ENCODE measurements at places on chromosomes 11 and 22. TPM values are rescaled to one million over a fixed set of nuclear protein-coding genes. Genes with fewer than 3 reads are reported as not detected.

GRCh38 chr22:22210375-22210774 is 34.2 kb upstream of the VPREB1 start:
- DNase-seq = peak; percentile 69

- no peak for DNase-seq
These were observed 15.1 kb upstream of the OAF start for GRCh38 chr11:120195601-120196320.

GRCh38 chr11:102268985-102269470 is 48.3 kb upstream of the BIRC3 start:
- no peak for DNase-seq

DNA sequence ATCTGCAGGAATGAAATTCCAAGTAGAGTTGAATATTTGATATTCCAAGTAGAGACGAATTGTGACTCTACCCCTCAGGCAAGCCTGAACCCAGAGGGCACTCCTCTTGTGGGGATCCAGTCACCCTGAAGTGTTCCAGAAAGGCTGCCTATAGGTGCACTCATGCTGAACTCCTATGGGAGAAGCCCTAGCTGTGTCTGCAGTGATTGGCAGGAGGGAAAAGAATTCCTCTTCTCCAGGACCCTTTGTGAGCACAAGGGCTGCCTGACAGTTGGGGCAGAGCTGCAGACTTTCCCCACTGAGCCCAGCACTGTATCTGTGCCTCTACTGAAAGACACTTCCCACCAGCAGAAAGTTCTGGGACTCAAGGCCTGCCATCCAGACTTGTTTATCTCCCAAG is 35.0 kb downstream of the BBOX1 start:
- no peak for DNase-seq

The NAV2 gene
- 2.6 TPM for total RNA-seq

DNA sequence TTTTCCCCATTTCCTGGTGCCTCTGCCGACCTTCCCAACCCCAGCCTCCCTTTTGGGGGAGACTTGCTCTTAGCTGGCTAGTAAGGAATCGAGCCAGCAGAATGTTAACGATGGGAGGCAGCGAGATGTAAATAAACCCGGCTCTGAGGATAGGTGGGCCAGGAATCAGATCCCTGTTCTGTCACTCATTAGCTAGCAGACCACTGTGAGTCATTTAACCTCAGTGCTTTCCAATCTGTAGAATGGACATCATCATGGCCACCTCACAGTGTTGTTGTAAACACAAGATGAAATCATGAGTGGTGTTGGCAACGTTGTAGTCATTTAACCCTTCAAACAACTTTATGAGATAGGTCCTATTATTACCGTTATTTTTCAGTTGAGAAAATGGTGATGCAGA is 208.6 kb downstream of the KIRREL3 start:
- no peak for DNase-seq

- DNase-seq = peak; percentile 91
These were observed 58.9 kb downstream of the MYEOV start for GRCh38 chr11:69352715-69353319.

GRCh38 chr11:118088531-118088930 is 1.8 kb upstream of the SMIM35 start:
- no peak for DNase-seq

The CD3D gene
- not detected for total RNA-seq

The JAML gene
- not detected for total RNA-seq

DNA sequence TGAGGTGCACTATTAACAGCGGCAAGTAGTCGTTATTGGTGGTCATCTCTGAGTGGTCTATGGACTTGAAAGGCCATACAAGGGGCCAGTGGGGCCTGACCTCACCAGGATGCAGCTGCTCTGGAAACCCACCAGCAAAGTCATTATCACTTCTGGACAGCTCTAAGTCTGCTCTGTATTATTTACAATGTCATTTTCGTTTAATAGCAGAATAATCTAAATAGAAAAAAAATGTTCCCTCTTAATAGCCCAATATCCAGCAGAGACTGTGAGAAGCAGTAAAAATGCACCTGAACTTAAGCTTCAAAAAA is 85.0 kb upstream of the EED start:
- DNase-seq = no peak

GRCh38 chr11:46251954-46252353 is 25.5 kb upstream of the CREB3L1 start:
- DNase-seq = no peak

DNA sequence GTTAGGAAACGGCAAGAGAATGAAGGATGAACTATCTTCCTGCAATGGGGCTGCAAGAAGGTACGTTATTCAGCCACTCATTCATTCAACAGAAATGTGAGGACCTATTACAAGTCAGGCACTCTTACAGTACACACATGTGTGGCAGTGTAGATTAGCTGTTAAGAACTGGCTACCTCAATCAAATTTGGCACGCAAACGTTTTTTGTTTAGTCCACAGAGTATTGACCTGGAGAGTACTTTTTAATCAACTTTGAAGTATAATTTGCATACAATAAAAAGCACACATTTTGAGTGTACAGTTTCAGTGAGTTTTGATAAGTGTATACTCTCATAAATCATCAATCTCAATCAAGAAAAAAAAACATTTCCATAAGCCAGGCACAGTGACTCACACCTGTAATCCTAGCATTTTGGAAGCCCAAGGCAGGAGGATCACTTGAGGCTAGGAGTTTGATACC is 24.2 kb downstream of the MRTFA start:
- DNase-seq = no peak

The TEX54 gene
- total RNA-seq = not detected

DNA sequence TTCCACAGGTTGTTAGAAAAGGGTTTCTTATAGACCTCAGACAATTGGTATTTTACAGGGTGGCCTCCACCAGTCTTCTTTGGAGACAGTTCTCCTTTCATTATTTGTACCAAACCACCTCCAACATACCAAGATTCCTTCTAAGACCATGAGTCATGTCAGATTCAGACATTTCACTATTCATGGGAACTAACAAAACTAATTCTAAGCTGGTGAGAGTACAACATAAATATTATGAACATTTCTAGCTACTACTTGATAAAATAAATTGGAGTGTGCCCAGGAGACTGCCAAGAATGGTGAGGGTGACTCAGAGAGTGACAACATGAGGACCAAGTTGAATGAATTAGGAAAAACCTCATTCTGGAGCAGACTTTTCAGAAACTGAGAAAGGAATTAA is 494.6 kb upstream of the LRRC4C start:
- no peak for DNase-seq

- DNase-seq = no peak
These were observed 90.3 kb downstream of the TMPRSS5 start for GRCh38 chr11:113615773-113616172.

DNA sequence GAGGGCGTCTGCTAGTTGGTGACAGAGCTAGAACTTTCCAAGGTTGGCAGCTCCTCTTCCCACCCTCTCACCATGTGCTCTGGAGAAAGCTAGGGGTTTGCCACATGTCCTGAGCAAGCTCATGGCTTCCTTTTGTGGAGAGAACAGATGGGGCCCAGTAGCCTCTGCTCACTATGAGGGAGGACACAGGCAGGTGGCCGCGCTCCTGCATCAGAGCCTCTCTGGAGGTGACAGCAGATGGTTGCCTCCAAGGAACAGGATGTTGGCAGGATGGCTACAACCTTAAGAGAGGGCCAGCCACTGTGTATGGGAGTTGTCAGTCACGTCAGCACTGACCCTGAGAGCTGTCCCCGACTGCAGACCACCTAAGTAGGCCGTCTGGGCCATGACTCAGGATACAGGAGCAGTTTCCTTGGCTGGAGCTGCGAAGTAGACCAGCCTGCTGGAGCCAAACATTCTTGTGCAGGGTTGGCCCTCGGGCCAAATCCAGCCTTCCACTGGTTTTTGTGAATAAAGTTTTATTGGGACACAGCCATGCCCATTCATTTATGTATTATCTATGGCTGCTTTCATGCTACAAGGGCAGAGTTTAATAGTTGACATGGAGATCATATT is 28.0 kb downstream of the SGSM1 start:
- DNase-seq = no peak

DNA sequence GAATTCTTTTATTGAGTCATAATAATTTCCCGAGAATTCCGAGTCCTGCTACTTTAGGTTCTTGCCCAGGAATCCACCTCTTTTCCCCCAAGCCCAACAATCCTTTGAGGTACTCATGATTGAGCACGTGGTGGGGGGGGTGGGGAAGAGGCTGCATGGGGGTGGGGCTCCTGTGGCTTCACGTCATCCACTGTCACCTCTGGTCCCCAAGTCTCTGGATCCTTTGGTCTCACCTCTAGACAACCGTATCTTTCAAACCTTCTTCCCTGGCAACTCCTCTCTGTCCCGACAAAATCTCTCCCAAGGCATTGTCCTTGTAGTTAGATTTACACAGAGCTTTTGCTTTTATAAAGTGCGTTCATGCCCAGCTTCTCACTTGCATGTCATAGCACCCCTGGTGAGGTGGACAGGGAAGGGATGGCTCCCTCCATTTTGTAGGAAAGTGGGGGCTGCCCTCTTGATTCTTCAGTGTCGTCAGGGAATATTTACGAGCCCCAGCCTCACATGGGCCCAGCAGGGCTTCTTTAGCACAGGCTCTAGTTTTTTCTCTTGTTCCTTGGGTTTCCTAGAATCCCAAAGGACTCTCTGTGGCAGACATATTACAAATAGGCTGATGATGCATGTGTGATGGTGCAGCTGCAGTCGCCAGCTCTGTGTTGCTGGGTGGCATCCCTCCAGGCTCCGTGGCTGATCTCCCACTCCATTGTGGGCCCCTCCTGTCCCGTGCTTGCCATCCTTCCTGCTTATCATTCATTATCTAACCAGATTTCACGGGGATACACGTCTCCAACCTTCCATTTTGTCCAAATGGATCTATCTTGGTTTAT is 8.4 kb downstream of the UCP3 start:
- DNase-seq = no peak

DNA sequence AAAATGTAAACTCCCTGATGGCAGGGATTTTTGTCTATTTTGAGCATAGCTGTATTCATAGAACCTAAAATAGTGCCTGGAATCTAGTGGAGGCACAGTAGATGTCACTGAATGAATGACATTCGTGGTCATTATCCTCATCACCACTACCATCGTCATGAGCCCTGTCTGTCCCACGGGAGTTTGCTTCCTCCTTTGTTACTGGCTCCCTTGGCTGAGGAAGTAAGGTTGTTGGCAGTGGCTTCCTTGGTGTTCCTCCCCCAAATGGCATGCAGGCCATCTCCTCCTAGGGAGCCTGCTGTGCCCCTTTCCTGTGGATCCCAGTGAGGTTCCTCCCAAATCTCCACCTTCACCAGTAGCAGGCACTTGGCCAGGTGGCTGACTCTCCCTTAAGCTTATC is 183.0 kb downstream of the CEP164 start:
- no peak for DNase-seq

The TMPRSS4 gene
- total RNA-seq = not detected

DNA sequence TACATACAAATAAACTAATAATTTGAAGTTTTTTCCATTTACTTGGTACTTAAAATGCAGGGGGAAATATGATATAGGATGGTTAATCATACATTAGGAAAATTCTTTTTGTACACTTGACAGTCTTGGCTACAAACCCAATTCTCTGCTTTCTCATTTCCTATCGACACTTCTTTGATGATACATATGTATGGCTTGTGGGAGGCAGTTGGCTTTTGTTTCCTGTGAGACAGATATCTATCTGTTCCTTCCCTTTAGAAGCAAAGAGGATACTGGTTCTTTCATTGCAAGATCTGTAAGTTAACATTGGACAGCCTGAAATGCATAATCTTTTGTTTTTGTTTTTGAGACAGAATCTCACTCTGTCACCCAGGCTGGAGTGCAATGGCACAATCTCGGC is 47.9 kb upstream of the ADORA2A start:
- no peak for DNase-seq

The MSANTD4 gene
- 18.1 TPM for total RNA-seq

DNA sequence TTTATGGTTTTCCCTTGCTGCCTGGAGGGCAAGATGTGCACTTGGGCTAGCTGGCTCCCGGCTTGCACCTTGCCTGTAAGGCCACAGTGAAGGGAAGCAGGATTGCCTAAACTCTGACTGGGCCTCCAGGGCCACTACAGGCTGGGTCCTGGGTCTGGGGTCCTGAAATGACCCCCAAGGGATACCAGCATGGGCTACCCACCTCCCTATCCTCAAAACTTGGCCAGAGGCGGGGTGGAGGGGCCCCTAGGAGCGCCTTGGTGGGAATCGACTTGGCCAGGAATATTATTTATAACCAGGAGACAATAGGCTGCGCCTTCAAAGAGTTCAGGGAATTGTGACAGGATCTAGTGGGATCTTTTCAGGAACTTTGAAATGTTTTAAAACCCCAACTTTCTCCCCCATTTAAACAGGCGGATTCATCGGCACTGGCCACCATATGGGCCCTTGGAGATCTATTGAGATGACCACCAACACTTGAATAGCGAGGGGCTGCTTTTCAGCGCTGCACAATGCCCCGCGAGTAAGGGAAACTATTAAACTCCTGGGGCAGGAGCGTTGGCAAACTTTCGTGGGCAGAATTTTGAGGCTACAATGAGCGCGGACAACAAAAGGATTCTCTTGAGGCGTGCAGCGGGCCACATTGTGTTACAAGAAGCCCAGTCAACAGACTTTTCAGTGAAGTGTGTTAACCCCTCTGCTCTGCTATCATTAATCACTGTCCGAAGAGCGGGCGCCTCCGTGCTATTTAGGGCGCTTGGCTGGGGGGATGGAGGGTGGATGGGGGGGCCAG is 15.2 kb downstream of the PAX6 start:
- DNase-seq = no peak

- no peak for DNase-seq
These were observed 17.7 kb upstream of the TMEM123 start for GRCh38 chr11:102470251-102470650.

DNA sequence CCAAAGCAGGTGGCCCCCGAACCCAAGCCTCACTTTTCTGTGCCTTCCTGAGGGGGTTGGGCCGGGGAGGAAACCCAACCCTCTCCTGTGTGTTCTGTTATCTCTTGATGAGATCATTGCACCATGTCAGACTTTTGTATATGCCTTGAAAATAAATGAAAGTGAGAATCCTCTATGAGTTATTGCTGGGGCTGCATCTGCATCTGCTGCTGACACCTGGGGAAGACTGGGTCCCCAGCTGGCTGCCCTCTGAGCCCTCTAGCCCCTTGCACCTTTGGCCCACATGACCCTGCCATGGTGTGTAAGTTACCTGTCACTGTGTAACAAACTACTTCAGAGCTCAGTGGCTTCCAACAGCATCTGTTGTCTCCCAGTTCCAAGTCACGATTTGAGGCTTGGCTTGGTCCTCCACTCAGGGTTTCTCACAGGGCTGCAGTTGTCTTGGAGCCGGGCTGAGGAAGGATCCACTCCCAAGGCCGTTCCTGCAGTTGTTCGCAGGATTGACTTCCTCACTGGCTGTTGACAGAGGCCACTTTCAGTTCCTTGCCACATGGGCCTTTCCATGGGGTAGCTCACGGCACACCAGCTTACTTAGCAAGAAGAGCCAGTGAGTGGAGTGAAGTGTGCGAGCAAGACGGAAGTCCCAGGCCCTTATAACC is 13.5 kb upstream of the UVRAG start:
- no peak for DNase-seq

DNA sequence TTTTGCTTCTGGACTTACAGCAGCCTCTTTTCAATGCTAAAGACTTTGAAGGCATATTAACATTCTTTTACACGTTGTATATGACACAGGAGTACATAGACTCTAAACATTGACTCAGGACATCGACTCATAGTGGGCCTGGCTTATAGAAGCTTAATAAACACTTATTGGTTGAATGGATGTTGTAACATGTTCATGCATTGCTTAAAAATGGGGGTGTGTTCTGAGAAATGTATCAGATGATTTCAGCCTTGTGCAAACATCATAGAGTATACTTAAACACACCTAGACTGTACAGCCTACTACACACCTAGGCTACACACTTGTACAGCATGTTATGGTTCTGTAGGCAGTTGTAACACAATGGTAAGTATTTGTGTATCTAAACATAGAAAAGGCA is 17.9 kb downstream of the TTC17 start:
- peak; percentile 55 for DNase-seq
